ENCODE measurements at places on chromosomes 7 and 10. TPM values are rescaled to one million over a fixed set of nuclear protein-coding genes. Genes with fewer than 3 reads are reported as not detected.

DNA sequence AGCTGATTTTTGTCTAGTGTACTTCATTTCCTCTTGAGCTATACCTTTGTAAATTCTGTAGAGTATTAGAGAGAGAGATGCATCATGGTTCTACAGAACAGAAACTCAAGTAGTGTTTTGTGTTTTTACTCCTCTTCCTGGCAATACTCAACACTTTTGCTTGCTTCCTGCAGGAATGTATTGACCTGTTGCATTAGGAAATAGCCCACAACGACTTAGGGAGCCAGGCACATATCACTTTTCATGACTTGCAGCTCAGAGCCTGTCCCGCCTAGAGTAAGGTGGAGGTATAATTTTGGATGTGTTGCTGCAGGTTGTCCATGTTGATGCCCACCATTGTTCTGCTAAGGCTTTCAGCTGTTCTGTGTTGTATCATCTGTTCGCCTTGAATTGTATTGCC is 216.3 kb downstream of the SDK1 start:
- no peak for DNase-seq

DNA sequence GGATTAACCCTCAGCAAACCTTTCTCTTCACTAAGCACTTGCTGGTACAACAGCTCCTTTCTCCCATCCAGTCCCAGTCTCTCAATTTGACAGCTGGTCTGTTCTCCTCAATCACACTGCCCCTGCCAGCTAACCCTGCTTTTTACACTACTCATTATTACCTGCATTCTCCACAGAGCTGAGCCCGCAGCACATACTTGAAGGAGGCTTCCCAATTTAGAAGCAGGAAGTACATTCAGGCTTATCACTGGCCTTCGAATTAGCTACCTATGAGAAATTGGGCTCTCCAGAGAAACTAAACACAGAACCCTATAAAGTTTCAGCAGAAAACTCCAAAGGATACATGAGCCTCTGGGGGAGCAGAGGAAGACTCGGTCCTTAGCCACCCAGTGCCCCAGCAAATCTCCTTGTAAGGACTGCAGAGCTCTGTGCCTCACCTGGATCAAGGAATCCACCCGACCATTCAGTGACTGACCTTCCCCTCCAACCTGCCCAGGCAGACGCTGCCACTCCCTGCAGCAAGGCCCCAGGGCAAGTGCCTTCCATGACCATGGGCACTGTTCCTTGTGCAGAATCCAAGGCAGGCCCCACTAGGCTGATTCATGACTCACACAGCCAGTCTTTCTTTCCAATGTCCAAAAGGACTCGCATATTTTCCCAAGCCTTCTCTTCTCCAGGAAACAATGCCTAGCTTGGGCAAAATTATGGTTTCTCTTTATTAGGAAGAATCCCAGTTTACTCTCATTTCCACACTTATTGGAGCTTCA is 68.0 kb downstream of the VOPP1 start:
- peak; percentile 51 for DNase-seq

GRCh38 chr7:104814671-104815400 is 199.2 kb upstream of the KMT2E start:
- no peak for DNase-seq

- DNase-seq, result no peak
Measured at GRCh38 chr10:22344781-22345300, 455 bp upstream of the SPAG6 start.

GRCh38 chr10:17954861-17955260 is 3.1 kb downstream of the SLC39A12 start:
- peak; percentile 14 for DNase-seq

GRCh38 chr7:47937711-47938573 is 10.3 kb downstream of the PKD1L1 start:
- no peak for DNase-seq

DNA sequence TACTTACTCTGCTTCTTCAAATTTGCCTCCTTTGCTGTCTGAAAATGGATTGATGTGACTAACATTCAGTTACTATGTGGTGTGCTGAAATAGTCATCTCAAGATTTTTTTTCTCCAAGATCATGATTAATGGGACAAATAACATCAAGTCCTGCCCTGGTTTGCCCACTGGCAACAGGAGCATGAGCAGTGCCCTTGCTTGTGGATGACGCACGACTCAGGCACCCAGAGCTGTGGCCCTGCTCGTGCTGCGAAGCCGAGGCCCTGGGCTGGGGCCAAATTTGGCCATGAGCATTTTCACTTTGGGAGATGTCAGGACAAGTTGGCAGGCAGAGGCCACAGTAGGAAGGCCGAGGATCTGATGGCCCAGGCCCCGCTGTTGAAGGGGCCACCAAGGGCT is 239.8 kb upstream of the IGFBP3 start:
- DNase-seq, result no peak

DNA sequence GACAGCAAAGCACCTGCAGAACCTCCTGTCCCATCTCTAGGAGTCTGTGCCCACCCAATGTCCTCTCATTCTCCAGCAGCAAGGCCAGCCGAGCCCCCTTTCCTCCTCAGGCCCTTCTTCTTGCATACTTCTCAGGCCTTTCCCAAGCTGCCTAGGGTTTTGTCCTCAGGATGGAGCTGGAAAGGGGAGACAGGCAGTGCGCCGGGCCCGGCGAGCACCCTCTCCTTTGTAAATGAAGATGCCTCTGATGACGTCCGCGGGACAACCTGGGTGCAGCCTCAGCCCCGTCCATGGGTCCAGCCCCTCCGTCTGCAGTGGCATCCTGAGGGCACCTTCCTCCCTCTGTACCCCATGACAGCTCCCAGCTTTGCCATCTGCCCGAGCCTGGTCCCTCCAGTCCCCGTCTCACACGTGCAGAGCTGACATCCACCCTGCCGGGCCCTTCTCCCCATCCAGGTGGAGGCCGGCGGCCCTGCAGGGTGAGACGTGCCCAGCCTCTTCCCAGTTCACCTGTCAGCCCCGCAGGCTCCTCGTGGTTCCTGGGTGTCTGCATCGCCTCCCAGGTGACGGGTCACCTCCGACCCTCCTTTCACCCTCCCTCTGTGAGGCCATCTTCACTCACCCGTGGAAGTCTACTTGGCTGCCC is 36.4 kb downstream of the JAKMIP3 start:
- no peak for DNase-seq

DNA sequence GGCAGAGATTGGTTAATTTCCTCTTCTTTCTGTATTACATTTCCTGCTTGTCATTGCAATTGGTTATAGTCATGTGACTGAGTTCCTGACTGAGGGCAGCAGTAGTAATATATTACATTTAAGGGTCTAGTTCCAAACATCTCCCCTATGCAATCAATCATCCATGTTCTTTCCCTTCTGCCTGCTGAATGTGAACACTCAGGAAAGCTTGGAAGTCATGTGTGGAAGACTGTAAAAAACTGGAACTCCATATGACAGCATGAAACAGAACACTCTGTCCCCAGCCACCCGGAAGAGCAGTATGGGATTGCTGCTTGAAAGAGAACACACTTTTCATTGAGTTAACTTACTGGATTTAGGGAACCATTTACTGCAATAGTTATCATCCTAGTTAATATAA is 459.7 kb upstream of the SEMA3A start:
- DNase-seq, result no peak

DNA sequence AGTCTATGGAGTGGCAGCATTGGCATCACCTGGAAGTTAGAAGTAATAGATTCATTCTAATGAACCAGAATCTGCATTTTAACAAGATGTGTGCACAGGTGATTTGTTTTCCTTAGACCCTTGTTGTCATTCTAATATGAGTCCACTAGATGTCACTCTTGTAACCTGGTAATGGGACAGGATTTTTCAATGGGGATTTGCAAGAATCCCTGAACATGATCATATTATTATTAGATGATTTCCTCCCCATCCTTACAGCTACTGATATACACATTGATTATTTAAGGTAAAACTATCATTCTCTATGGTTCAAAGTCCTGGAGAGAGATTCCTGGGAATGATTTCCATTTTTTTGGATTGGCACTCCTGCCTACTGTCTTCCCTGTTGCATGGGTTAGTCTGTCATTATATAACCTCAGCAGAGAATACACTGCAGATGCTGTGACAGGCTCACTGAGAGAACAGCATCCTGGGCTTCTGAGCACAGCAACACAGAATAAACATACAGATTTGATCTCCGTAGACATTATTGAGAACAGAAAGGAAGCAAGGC is 194.9 kb downstream of the SUGCT start:
- peak; percentile 74 for DNase-seq

GRCh38 chr7:139494835-139495579 is 11.5 kb upstream of the KLRG2 start:
- DNase-seq, result no peak

DNA sequence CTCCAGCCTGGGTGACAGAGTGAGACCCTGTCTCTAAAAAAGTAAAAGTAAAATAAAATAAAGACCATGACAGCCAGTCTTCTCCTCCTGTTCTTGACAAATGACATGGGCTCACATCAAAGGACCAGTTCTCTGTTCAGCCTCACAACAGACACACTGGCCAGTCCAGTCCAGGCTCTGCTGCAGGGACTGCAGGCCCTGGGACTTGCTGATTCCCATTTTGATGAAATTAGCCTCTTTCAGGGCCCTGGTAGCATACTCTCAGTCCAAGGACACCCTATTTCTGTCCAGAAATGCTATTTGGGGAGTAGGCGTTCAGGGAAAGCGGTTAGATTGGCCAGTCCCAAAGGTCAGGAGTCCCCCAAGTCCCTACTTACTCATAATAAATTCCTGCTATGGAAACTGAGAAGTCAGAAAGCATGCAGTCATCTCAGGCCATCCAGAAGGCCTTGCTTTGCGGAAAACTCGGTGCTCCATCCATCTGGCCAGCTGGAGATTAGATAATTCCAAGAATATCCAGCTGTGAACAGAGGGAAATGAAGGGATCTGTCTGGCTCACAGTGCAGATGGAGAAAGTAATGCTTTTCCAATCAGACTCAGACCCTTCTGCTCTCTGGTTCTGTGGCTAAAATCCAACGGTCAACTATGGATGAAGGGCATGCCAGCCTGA is 74.4 kb downstream of the RAB11FIP2 start:
- no peak for DNase-seq

GRCh38 chr7:130823060-130823459 is 89.1 kb upstream of the KLF14 start:
- DNase-seq, result peak; percentile 9

GRCh38 chr10:49212783-49213182 is 24.6 kb upstream of the TMEM273 start:
- no peak for DNase-seq

- DNase-seq, result no peak
Measured at GRCh38 chr7:88200789-88201188, 19.0 kb downstream of the SRI start.

DNA sequence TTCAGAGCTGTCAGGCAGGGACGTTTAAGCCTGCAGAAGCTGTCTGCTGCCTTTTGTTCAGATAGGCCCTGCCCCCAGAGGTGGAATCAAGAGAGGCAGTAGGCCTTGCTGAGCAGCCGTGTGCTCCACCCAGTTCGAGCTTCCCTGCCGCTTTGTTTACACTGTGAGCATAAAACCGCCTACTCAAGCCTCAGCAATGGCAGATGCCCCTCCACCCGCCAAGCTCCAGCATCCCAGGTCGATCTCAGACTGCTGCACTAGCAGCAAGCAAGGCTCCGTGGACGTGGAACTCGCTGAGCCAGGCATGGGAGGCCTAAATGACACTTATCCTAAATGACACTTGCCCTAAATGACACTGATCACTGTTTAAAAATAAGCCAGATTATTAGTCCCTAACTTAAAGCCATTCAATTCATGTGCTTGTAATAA is 6.8 kb upstream of the ASB15 start:
- no peak for DNase-seq

KCNMA1 gene
- polyA plus RNA-seq, result 70.0 TPM

PARP12 gene
- polyA plus RNA-seq, result 19.1 TPM

ZMYND11 gene
- 68.4 TPM for polyA plus RNA-seq
